ENCODE measurements at places on chromosomes 7 and 10. TPM values are rescaled to one million over a fixed set of nuclear protein-coding genes. Genes with fewer than 3 reads are reported as not detected.

GRCh38 chr10:124827474-124827873 is 25.9 kb downstream of the ABRAXAS2 start:
- no peak overlapping the region for H3K27ac ChIP-seq
- H3K4me3 ChIP-seq = no peak overlapping the region
- no peak for DNase-seq
- H3K36me3 ChIP-seq = no peaks in the 10 kb centered on the region

- no peak overlapping the region for H3K27ac ChIP-seq
- no peak overlapping the region for H3K4me3 ChIP-seq
- no peaks in the 10 kb centered on the region for H3K27me3 ChIP-seq
- DNase-seq = no peak
These were observed 19.5 kb upstream of the RHEB start for GRCh38 chr7:151539088-151539671.

- H3K36me3 ChIP-seq = peaks cover 66% of the 10 kb centered on the region
- H3K4me3 ChIP-seq = no peak overlapping the region
- no peak for DNase-seq
- peak overlapping the region; percentile 57 for H3K27ac ChIP-seq
These were observed 18.3 kb downstream of the HNRNPA2B1 start for GRCh38 chr7:26182283-26182682.

DNA sequence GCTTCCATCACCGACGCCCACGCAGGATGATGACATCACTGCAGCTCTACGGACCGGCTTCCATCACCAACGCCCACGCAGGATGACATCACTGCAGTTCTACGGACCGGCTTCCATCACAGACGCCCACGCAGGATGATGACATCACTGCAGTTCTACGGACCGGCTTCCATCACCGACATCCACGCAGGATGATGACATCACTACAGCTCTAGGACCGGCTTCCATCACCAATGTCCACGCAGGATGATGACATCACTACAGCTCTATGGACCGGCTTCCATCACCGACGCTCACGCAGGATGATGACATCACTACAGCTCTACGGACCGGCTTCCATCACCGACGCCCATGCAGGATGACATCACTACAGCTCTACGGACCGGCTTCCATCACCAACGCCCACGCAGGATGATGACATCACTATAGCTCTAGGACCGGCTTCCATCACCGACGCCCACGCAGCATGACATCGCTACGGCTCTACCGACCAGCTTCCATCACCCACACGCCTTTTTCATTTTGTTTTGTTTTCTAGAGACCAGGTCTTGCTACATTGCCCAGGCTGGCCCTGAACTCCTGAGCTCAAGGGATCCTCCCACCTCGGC is 29.5 kb downstream of the GPER1 start:
- H3K4me3 ChIP-seq = no peak overlapping the region
- H3K36me3 ChIP-seq = no peaks in the 10 kb centered on the region
- H3K27ac ChIP-seq = no peak overlapping the region
- no peaks in the 10 kb centered on the region for H3K27me3 ChIP-seq
- H3K4me1 ChIP-seq = no peaks in the 10 kb centered on the region

GRCh38 chr7:123624527-123625183 is 23.0 kb downstream of the ASB15 start:
- DNase-seq = peak; percentile 58
- no peak overlapping the region for H3K27ac ChIP-seq
- H3K4me3 ChIP-seq = no peak overlapping the region
- H3K27me3 ChIP-seq = no peaks in the 10 kb centered on the region
- no peaks in the 10 kb centered on the region for H3K36me3 ChIP-seq

DNA sequence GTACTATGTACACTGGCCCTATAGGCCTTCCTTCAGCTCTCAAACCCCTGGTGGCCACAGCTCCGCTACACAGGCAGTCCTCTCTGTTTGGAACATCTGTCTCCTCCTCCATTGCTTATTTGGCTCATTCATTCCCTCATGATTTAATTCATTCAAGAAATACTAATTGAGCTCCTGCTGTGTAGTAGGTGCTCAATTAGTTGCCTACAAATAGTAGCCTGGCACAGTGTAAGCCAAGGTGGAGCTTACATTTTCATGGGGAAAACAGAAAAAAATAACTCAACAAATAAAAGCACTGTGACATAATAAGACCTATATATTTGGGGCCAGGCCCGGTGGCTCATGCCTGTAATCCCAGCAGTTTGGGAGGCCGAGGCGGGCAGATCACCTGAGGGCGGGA is 3.4 kb upstream of the FIS1 start:
- H3K4me1 ChIP-seq = peaks cover 32% of the 10 kb centered on the region
- H3K27me3 ChIP-seq = no peaks in the 10 kb centered on the region
- H3K27ac ChIP-seq = no peak overlapping the region

- no peak for DNase-seq
- H3K36me3 ChIP-seq = no peaks in the 10 kb centered on the region
- H3K4me3 ChIP-seq = no peak overlapping the region
- H3K27ac ChIP-seq = no peak overlapping the region
These were observed 192.2 kb upstream of the RHOBTB1 start for GRCh38 chr10:61136139-61136538.

DNA sequence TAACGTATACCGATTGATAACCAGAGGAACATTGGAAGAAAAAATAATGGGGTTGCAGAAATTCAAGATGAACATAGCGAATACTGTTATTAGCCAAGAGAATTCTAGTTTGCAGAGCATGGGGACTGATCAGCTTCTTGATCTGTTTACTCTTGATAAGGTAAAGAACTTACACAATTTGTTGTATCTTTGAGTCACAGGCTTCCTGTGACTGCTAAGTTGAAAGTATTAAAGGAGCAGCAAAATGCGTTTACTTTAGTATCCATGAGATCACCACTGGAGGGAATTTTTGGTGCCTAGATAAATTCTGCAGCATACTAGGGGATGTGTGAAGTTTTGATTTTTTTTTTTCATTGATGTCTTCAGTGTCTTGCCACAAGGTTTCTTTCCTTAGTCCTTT is 103.6 kb downstream of the BTAF1 start:
- no peak for DNase-seq
- H3K4me1 ChIP-seq = no peaks in the 10 kb centered on the region
- H3K27ac ChIP-seq = no peak overlapping the region
- H3K27me3 ChIP-seq = no peaks in the 10 kb centered on the region
- H3K4me3 ChIP-seq = no peak overlapping the region

DNA sequence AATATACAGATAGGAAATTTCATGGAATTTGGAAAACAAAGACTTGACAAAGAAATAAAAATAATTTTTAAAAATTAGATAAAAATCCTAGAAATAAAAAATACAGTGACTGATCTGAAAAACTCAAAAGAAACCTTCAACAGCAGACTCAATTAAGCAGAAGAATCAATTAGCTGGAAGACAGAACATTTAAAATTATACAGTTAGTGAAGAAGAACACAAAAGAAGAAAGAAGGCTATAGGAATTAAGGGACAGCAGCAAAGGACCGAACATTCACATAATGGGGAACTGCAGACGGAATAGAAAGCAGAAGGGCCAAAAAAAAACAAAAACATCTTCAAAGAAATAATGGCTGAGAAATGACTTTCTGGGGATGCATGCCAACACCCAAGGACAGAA is 314.5 kb downstream of the CRPPA start:
- H3K36me3 ChIP-seq = no peaks in the 10 kb centered on the region
- no peaks in the 10 kb centered on the region for H3K4me1 ChIP-seq
- no peak overlapping the region for H3K27ac ChIP-seq
- DNase-seq = no peak

- no peak overlapping the region for H3K4me3 ChIP-seq
- no peaks in the 10 kb centered on the region for H3K27me3 ChIP-seq
- no peaks in the 10 kb centered on the region for H3K4me1 ChIP-seq
- no peak for DNase-seq
These were observed 192.8 kb upstream of the PRSS58 start for GRCh38 chr7:142450695-142451094.

DNA sequence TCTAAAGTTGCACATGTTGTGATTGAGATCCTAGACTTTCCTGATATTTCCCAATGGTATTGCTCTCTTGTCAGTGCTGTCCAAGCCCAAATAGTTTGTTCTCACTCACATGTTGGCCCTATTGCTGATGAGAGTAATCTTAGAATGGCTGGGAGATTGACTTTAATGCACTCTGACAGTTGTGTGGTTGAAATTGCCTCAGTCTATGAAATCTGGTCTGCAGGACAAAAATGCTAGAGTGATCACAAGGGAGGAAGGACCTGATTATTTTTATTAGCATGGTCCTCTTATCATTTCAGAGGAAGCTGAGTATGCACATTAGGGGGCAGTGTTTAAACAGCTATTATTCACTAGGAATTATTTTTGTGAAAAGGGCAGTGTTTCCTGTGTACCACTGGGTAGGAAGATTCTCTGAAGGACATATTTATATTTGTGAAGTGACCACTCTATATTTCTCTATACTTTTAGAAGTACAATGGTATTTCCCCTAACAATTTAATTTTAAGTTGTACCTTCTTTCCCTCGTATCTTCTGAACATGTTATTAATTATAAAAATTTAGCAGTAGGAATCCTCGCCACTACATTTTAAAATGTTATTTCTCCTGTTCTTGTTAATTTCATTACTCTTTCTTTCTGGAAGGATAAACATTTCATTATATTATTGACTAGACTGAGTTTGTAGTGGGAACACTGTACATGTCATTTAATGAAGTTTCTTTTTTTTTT is 64.4 kb downstream of the SUGCT start:
- no peaks in the 10 kb centered on the region for H3K4me1 ChIP-seq
- H3K27ac ChIP-seq = no peak overlapping the region
- no peaks in the 10 kb centered on the region for H3K27me3 ChIP-seq
- H3K36me3 ChIP-seq = no peaks in the 10 kb centered on the region
- peak; percentile 33 for DNase-seq

DNA sequence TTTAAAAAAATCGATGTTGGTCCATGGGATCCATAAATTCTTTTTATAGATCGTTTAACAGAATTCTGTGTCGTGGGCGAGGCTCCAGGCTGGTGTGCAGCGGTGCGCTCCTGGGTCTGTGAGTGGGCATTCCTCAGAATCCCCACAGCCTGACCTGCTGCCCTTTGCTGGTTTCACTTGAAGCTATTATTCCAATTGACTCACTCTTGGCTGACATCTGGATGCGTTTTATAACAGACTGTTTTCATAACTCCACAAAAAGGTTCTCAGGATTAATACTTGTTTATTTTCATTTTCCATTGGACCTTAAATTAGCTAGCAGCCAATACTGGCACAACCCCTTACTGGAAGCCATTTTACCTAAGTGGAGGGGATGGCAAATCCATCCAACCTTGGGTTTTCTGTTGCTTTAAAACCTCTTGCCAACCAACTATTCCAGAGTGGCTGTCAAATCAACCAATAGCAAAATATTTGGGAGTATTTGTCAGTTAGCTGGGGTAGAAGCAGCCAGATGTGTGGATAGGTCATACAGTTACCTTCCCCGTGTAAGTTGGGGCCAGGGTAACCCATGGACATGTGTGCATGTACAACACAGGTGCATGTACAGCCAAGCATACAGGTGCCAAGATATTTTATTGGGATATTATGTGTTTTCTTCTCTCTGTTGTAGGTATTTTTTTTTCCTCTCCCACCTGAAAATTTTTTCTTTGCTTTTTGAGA is 160.7 kb upstream of the ZNF32 start:
- H3K36me3 ChIP-seq = no peaks in the 10 kb centered on the region
- no peak overlapping the region for H3K27ac ChIP-seq

- no peaks in the 10 kb centered on the region for H3K4me1 ChIP-seq
- H3K36me3 ChIP-seq = no peaks in the 10 kb centered on the region
- no peak for DNase-seq
These were observed 38.4 kb upstream of the AQP1 start for GRCh38 chr7:30873207-30873606.

GRCh38 chr7:6551016-6551511 is at the start of gene GRID2IP:
Gene GRID2IP, minus strand, starts transcription at chr7:6551461. Its CDS starts 25 bp downstream, at chr7:6551436.
- no peak within 1 kb of the TSS for H3K4me3 ChIP-seq
- DNase-seq = no peak
- H3K27me3 ChIP-seq = no peaks in the 10 kb centered on the region
- H3K36me3 ChIP-seq = no peaks in the 10 kb centered on the region

GRCh38 chr10:17256627-17257026 is 28.6 kb downstream of the VIM start:
- no peak overlapping the region for H3K27ac ChIP-seq
- no peaks in the 10 kb centered on the region for H3K36me3 ChIP-seq
- no peaks in the 10 kb centered on the region for H3K4me1 ChIP-seq
- no peak overlapping the region for H3K4me3 ChIP-seq
- no peak for DNase-seq

DNA sequence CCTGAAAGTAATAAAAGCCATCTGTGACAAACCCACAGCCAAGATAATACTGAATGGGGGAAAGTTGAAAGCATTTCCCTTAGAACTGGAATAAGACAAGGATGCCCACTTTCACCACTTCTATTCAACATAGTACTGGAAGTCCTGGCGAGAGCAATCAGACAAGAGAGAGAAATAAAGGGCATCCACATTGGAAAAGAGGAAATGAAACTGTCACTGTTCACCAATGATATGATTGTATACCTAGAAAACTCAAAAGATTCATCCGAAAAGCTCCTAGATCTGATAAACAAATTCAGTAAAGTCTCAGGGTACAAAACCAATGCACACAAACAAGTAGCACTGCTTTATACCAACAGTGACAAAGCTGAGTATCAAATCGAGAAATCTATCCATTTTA is 581.7 kb upstream of the TEX47 start:
- no peaks in the 10 kb centered on the region for H3K36me3 ChIP-seq
- H3K4me1 ChIP-seq = no peaks in the 10 kb centered on the region
- no peak overlapping the region for H3K4me3 ChIP-seq
- DNase-seq = no peak
- no peak overlapping the region for H3K27ac ChIP-seq

DNA sequence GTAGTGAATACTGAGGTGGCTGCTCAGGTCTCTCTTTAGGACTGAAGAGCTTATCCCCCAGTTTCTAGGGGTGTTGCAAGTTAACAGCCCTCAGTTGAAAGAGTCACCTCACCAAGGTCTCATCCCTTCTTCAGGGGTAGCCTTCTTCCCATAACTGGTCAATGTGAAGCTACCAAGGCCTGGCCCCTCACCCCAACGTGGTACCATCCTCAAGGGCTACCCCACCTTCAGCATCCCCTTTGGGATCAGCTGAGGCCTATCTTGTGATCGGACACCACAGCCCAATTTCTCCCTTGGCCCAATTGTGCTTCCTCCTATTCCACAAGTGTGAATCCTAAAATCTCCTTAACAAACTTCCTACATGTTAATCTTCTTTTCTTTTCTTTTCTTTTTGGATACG is 289.5 kb upstream of the MKLN1 start:
- DNase-seq = no peak
- H3K36me3 ChIP-seq = peaks cover 12% of the 10 kb centered on the region
- no peaks in the 10 kb centered on the region for H3K4me1 ChIP-seq
- no peak overlapping the region for H3K4me3 ChIP-seq

GRCh38 chr10:75623310-75624093 is 192.1 kb downstream of the LRMDA start:
- no peak overlapping the region for H3K27ac ChIP-seq
- DNase-seq = no peak
- H3K36me3 ChIP-seq = no peaks in the 10 kb centered on the region
- no peaks in the 10 kb centered on the region for H3K4me1 ChIP-seq

GRCh38 chr7:55110282-55110992 is 91.6 kb downstream of the EGFR start:
- no peaks in the 10 kb centered on the region for H3K27me3 ChIP-seq
- no peak for DNase-seq
- peaks cover 28% of the 10 kb centered on the region for H3K36me3 ChIP-seq
- no peak overlapping the region for H3K4me3 ChIP-seq

MAP3K8 gene
- 16.4 TPM for total RNA-seq

ITGA8 gene
- not detected for total RNA-seq

POLR1F gene
- total RNA-seq = 14.5 TPM

SFMBT2 gene
- 0.07 TPM for total RNA-seq

PRSS37 gene
- not detected for total RNA-seq

LRRN3 gene
- not detected for total RNA-seq

TCERG1L gene
- not detected for total RNA-seq

GNAI1 gene
- 16.8 TPM for total RNA-seq

ADARB2 gene
- not detected for total RNA-seq
